ENCODE measurements at places on chromosomes 7 and 10.

DNA sequence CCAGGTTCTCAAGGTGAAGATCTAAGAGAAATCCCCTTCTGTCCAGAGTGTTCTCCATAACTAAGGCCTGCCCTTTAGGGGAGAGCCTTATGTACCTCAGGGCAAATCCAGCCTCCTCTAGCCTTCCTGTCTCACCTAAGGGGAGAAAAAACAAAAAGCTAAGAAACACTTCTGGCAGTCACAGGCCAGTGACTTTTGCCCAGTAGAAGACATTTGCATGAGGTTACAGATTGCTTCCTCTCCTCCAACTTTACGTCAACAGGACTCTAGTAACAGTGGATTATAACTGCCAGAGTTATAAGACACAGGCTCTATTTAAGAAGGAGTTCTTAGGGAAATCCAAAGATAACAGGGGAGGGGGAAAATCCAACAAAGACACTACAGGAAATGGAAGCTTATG, 15.9 kb upstream of the FAM241B start:
- no peak for DNase-seq

GRCh38 chr7:115060095-115060870, 138.4 kb downstream of the MDFIC start:
- DNase-seq = no peak

- DNase-seq = no peak
Observed at GRCh38 chr7:90111-91063, 102.0 kb upstream of the FAM20C start.

- no peak for DNase-seq
Observed at GRCh38 chr10:76469675-76470074, 1038.3 kb downstream of the LRMDA start.

DNA sequence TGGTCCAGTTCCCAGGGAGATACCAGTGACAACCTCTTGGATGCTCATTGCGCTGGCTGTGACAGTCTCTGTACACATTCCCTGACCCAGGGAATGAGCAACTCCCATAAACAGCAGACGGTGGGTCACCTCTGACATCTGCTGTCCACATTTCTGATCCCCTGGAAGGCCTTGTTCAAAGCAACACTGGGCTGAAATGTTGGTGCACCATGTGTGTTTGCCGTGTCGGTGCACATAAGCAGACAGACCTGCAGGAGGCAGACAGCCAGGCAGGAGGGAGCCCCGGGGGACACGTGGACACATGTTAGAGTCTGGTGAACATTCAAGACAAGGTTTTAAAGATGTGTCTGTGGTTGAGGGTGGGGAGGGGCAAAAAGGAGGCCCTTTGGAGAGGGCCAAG, 254.9 kb downstream of the PLXNA4 start:
- DNase-seq = no peak

DNA sequence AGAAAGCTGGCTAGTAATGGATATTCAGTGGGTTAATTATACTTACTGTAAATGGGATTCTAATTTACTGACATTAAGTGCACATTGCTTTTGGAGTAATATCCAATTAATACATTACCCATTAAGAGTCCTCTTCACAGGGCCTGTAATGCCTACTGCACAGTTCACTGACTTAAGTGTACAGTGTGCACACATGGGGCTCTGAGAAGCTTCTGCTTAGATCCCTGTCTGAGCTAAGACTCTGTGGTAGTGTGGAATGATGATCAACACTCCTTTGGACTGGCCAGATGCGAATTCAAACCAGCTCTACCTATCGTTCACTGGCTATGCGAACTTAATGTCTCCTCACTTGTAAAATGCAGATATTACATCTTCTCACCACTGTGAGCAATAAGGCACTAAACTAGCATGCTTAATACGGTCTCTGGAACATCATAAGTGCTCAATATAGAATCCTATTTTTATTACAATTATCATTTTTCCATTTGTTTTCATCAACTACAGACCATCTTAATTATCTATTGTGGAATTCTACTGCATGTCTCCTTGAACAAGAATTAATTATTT, 53.8 kb upstream of the SEC61G start:
- DNase-seq = no peak

GRCh38 chr7:127536741-127537140, 48.7 kb downstream of the GCC1 start:
- DNase-seq = peak; percentile 9

DNA sequence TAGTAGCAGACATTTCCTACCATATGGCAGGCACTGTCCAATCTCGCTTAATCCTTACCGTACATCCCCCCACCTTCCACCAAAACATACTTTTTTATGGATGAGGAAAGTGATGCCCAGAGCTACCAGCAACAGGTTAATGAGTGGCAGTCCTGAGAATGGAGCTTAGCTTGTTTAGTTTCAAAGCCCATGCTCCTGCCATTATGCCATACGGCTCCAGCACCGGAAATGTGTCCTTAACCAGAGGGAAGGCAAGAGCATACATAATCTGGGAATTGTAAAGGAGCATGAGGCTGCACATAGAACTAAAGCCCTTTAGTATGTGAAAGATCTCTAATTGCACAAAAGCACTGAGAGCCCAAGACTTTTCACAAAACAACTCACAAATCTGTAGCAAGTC, 155.9 kb upstream of the PHYHIPL start:
- no peak for DNase-seq

GRCh38 chr10:18497806-18498369, 153.5 kb downstream of the NSUN6 start:
- no peak for DNase-seq

- no peak for DNase-seq
Observed at GRCh38 chr7:6477318-6477660, 29.5 kb upstream of the DAGLB start.

GRCh38 chr7:72337390-72338167, 74.6 kb downstream of the CALN1 start:
- DNase-seq = peak; percentile 51

GRCh38 chr10:95755511-95756004, 405 bp upstream of the ENTPD1 start:
- peak; percentile 62 for DNase-seq

DNA sequence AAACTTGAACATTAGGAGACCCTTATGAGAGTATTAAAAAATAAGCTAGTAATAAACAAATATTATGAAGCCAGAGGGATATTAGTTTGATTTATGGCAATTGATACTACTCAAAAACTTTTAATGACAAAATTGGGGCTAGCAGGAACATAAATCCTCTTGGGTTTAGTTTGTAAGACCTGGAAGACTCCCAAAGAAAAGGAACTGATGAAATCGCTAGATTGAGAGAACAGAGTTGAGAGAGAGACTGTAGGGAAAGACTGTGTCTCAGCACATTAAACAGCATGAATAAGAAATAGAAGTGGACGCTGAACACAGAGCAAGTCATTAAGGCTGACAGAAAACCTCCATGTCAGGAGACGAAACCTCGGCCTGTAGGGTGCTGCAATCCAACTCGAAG, 56.4 kb downstream of the ICA1 start:
- no peak for DNase-seq

DNA sequence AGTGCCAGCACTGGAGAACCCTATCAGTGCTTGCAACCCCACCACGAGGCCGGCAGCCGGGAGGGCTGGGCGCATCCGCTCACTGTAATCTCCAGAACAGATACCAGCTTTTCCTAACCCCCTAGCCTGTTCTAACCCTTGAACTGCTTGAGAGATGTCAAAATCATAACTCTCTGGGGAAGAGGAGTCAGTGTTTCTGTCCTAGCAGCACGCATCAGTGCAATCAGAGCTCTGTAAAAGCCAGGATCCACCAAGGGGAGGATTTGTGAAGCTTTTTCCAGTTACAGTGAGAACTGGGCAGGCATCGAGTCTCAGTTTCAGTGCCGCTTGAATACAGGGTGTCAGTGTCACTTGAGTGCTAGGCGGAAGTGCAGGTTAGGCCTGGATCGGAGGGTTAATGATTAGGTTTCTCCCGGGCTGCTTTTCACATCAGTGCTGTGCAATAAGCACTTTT, 104.5 kb upstream of the INSYN2A start:
- DNase-seq = no peak

GRCh38 chr10:90885176-90885575, 13.4 kb downstream of the RPP30 start:
- no peak for DNase-seq

- DNase-seq = no peak
Observed at GRCh38 chr7:13288516-13288915, 601.1 kb downstream of the ARL4A start.

DNA sequence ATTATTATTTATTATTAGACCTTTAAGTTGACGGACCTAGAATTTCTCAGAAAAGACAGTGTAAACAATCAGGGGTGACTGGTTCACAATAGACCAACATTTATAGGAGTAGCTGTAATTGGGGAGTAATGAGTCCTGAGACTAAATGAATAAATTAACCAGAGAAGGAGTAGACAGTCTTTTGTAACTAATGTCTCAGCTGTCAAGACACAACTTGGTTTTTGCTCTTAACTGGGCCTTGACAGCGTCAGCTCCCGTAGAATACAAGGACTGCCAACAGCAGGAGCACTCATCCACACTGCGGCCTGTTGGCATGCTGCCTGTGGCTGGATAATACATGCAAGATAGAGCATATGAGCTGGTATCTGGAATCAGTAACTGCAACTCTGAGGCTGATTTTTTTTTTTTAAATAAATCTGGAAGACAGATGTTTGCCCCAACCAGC, 123.9 kb downstream of the CACNA2D1 start:
- DNase-seq = peak; percentile 92

DNA sequence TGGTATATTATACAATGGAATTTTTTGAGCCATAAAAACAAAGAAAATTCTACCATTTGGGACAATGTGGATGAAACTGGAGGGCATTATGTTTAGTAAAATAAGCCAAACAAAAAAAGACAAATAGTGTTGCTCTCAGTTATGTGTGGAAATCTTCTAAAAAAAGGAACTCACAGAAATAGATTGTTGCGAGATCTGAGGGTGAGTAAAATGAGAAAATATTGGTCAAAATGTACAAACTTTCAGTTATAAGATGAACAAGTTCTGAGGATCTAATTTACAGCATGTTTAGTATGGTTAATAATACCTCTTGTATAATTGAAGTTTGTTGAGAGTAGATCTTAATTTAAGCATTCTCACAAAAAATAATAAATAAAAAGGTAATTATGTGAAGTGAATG, 291.2 kb downstream of the KIF20B start:
- no peak for DNase-seq

GRCh38 chr10:27948186-27948585, 50.7 kb downstream of the ODAD2 start:
- no peak for DNase-seq

- peak; percentile 81 for DNase-seq
Observed at GRCh38 chr7:123871998-123872867, 27.3 kb downstream of the HYAL4 start.

GRCh38 chr10:132388891-132389432, 8.0 kb upstream of the PWWP2B start:
- DNase-seq = no peak

DNA sequence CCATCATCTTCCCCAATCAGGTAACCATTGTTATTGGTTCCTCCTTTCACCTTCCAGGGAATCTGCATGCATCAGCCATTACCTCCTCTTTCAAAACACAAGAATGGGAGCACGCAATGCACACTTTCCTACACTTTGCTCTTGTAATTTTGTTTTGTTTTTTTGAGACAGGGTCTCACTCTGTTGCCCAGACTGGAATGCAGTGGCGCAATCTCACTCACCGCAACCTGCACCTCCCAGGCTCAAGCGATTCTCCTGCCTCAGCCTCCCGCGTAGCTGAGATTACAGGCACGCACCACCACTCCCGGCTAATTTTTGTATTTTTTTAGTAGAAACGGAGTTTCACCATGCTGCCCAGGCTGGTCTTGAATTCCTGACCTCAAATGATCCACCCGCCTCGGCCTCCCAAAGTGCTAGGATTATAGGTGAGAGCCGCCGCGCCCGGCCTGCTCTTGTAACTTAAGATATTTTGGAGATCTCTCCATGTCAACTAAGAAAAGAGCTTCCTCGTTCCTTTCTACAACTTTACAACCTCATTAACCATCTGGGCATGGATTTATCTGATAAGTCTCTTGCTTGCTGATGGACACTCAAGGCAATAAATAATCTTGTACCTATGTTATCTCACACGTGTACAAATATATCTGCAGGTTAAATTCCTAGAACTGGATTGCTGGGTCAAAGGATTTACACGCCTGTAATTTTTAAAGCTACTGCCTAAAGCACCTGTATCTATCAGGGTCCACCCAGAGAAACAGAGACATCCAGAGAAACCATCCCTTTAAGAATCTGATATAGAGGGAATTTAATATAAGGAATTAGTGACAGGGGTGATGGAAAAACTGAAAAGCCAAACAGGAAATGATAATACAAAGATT, 4.2 kb downstream of the CYTH3 start:
- DNase-seq = no peak

GRCh38 chr7:155594961-155595366, 48.6 kb upstream of the CNPY1 start:
- DNase-seq = no peak

DNA sequence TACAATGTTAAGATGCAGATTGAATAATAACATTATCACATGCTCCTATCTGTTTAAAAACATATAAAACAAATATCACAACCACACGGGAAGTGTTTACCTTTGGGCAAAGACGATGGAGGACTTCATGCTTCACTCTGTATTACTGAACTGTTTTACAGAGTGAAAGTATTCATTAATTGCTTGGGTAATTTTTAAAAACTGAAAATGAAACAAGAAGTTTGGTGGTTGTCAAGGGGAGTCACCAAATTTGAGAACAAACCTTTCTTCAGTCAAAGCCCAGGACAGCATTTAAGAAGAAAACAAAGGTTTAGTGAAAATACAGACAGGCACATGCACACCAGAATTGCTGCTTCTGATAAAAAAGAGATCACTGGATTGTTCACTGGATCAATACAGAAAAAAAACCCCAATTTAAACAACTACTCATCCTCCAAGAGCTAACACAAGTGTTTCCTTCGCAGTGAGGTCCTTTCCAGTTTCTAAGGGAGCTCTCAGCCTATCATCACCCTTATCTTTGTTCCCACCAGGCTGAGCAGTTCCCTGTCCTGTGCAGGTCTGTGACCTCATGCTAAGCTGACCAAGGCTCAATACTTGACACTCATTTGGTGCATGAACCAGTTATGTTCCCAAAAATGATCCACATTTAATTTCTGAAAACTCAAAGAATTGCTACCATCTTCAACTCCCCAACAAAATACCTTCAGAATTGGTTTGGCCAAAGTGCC, 8.8 kb downstream of the PARP12 start:
- no peak for DNase-seq

GRCh38 chr10:121595806-121596688, 2.2 kb downstream of the FGFR2 start:
- peak; percentile 79 for DNase-seq

DNA sequence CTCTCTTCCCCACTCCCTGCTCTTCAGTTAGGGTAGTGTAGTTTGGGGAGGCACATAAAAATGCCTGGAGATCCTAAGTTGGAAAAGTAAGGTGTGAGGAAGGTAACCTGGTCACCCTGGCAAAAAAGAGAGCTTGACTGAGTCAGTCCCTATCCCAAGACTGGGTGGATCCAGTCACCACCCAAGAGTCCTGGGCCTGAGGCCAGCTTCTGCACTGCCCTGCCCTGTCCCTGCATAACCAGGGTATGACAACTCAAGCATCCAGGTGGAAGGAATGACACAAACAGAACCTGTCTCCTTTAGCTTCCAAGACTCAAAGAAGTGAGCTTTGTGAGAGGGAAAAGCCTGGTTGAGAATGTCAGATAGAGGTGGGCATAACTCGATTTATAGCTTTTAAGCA, 26.9 kb upstream of the SORBS1 start:
- no peak for DNase-seq

- peak; percentile 58 for DNase-seq
Observed at GRCh38 chr7:69635555-69636185, 37.4 kb downstream of the AUTS2 start.

- no peak for DNase-seq
Observed at GRCh38 chr10:94310369-94310768, 52.4 kb downstream of the NOC3L start.

GRCh38 chr7:36604806-36605205, 119.5 kb downstream of the AOAH start:
- no peak for DNase-seq

All from Ammon's horn (tissue), 1 donor.